BE2C (cell line): ENCODE measurements at places on chromosomes 7 and 10.
A peak's percentile ranks its signal among the peaks of the same experiment; 100 is the strongest.

DNA sequence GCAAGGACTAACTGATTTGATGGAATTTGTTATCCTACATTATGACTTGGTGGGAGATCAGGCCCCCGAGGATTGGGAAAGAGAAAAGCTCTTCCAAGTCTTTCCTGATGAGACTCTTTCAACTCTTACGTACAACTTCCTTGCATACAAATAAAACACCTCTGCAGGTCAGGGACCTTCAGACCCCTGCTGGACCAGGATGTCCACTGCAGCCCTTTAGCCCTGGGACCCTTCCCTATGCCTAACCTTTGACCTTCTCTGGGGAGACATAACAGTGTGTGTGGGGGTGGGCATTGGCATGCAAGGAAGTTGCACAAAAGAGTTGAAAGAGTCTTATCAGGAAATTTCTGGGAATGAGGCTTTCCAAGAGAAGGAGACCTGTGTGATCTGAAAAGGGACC lies 859.4 kb downstream of the TYW1 start:
- no peak for DNase-seq

GRCh38 chr7:37247861-37248260 lies 200.8 kb downstream of the ELMO1 start:
- no peak for DNase-seq

GRCh38 chr10:15558136-15558535 lies 161.6 kb downstream of the ITGA8 start:
- no peak for DNase-seq

DNA sequence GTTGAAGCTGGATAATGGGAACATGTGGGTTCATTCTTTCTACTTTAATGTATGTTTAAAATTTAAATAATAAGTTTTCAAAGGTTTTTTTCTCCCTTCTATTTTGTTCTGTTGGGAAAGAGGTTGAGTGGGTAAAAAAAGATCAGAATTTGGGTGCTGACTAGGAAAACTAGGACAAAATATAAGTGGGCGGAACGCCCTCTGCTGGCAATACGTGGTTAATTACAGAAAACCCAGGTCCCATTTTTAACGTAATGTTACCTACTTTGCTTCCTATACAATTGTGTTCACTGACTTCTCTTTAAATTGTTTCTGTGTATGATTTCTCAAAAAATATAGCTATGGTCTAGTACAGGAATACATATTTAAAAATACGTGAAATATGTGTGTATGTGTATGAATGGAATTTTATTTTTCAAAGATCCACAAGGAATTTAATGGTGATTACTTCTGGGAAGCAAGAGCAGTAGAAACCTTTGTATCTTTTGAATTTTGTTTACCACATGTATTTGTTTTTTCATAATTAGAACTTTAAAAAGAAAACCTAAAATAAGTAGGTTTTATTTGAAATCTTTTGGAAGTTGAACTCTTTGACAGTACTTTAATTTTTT lies 8.7 kb downstream of the ECD start:
- peak; percentile 54 for DNase-seq

GRCh38 chr7:105450177-105450861 lies 61.6 kb upstream of the SRPK2 start:
- no peak for DNase-seq

DNA sequence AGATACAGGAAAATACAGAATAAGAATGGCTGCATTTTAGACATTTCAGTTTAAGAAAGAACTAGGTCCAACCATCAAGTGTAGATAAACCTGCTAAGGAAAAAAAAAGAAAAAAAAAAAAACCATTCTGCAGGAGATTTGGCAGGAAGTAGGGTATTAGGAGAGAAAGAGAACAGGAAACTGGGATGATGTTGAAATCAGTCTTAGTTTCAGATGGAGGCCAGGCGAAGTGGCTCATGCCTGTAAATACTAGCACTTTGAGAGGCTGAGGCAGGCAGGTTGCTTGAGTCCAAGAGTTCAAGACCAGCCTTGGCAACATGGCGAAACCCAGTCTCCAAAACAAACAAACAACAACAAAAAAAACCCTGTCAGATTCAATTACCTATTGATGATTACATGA lies 120.2 kb downstream of the RAB11FIP2 start:
- DNase-seq: no peak

DNA sequence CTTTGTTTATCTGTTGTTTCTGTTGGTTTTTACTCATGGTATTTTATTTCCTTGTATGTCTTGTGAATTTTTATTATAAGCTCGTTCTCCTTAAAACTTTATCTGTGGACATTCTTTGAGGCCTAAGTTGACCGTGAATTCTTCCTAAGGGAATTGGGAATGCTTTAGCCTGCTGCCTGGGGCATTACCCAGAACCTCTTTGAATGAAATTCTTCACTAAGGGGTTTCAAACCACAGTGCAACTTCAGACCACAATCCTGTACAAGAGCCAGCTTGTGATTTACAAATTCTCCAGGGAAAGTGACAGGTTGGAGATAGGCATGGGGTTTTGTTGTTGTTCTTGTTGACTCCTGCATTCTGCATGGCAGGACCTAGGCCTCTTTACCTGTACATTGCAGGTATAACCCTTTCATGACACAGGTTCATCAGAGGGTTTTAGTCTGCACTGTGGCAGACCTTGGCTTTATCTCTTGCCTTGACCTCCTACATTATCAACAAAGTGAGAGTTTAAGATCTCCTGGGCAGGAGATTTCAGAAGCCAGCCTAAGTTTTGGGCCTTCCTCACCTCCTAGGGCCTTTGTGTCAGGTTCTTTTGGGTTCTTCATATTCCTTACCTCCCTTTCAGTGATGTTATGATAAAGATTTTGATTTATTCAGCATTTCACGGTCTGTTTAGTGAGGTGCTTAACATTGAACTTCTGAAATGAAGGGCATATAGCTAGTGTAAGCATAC lies 70.2 kb downstream of the ABCC2 start:
- DNase-seq: no peak
